Activated CD8-positive, alpha-beta memory T cell treated with anti-CD3 and anti-CD28 coated beads for 36 hours (primary cell): ENCODE measurements at places on chromosomes 1 and 21. TPM values are rescaled to one million over a fixed set of nuclear protein-coding genes. Genes with fewer than 3 reads are reported as not detected.

GPR25 gene
- total RNA-seq = not detected

TCHHL1 gene
- total RNA-seq = not detected

NKAIN1 gene
- not detected for total RNA-seq

NOTCH2 gene
- 53.5 TPM for total RNA-seq

HENMT1 gene
- total RNA-seq = 30.6 TPM

PRMT6 gene
- 28.1 TPM for total RNA-seq

TMEM52 gene
- total RNA-seq = 1.4 TPM

WNT2B gene
- not detected for total RNA-seq

ANKRD35 gene
- total RNA-seq = 1.2 TPM

RCSD1 gene
- 44.1 TPM for total RNA-seq

CDC7 gene
- 25.6 TPM for total RNA-seq

LENEP gene
- 0.61 TPM for total RNA-seq

LAD1 gene
- not detected for total RNA-seq
